ENCODE measurements at places on chromosomes 1 and 21. TPM values are rescaled to one million over a fixed set of nuclear protein-coding genes. Genes with fewer than 3 reads are reported as not detected.

GRCh38 chr1:232805269-232806185, at the start of gene MAP10:
TSS of gene MAP10 (plus strand) at chr1:232805416. CDS start at chr1:232805450, 34 bp downstream.
- DNase-seq, result peak; percentile 79

DNA sequence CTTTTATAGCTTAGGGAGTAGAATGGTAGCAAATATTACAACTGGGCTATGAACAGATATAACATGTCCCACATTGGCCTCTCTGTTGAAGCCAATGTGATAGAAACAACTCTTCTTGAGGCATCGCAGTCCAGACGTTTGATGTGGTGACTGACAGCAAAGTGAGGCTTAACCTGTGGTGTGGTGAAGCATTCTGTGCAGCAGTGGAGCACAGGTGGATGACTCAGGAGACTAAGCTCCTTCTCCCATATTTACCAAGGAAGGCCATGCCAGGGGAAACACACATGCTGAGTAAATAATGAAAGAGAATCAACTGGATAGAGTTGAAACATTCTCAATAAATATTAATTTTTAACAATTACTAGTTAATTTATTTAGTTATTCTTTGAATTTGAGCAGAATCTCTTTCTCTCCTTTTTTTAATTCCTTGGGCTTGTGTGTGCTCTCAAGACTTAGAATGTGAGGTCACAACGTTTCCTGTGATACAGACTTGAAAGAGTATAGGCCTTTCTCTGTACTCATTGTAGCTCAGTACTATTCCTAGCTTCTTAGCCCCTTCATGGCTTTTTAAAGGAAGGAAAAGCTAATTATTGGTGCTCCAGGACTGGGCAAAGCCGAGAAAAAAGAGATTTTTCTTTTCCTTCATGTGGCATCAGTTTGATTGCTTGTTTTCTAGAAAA, 17.6 kb downstream of the CRB1 start:
- no peak for DNase-seq

DNA sequence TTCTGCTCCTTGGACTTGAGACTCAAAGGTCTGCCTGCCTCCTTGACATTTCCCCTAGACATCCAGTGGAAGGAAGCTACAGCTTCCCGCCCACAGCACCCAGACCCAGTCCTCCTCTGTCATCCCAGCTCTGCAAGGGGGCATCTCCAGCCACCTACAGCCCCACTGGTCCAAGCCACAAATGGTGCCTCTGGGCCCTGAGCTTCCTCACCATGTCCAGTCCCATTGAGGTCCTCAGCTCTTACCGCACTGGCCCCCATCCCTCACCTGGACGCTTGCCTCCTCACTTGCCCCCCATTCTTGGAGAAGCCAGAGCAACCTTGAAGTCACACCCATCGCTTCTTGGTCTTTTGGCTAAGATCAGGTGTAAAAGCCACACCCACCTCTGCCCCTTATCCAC, 13.2 kb downstream of the PODN start:
- DNase-seq, result no peak

DNA sequence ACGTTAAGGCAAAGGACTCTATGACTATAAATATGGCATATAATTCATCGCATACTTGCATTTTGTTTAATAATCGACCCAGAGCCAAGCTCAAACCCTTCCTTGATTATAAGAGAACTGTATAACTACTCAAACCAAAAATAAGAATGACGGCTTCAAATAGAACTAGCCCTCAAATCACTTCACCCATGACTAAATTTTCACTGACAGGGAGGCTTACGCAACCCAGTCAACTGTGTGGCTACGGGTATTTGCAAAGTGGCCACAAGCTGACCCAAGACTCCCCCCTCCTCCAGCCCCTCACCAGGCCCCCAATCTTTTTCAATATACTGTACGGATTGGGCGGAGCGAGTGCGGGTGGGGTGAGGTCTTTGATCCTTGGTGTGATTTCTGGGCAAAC, 268.3 kb downstream of the ASTN1 start:
- DNase-seq, result no peak

DNA sequence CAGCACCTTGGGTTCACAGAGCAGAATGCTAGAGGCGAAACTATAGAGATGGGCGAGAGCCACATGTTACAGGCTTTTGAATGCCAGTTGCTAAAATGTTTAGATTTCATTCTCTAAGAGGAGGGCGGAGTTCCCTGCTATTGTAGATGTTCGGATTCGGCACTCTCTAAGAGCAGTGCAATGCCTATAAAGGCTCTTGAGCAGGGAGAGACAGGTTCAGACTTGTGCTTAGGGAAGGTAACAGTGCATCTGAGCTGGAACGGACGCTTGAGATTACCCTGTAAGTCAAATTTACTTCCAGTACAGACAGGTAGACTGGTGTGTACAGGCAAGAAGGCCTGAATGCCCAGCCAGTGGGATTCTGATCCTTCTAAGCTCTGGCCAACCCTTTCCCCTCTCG, 15.3 kb downstream of the LURAP1 start:
- DNase-seq, result no peak

- no peak for DNase-seq
Observed at GRCh38 chr1:30414086-30414850, 309.1 kb downstream of the MATN1 start.

DNA sequence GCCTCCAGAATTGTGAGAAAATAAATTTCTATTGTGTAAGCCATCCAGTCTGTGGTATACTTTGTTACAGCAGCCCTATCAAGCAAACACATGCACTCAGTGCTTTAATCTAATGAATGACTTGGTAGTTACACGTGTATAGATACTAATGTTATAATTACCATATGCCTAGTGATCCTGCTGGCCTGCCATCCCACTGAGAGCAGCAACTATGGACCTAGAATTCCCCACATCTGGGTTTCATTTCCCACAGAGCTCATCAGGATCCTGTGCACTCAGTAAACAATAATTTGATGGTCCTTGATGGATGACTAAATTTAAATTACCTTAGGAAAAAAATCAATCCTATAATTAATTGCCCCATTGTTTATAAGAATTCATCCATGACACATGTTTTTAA, 86.5 kb upstream of the RGS1 start:
- DNase-seq, result no peak

GRCh38 chr1:183735069-183735860, 69.7 kb upstream of the RGL1 start:
- no peak for DNase-seq

DNA sequence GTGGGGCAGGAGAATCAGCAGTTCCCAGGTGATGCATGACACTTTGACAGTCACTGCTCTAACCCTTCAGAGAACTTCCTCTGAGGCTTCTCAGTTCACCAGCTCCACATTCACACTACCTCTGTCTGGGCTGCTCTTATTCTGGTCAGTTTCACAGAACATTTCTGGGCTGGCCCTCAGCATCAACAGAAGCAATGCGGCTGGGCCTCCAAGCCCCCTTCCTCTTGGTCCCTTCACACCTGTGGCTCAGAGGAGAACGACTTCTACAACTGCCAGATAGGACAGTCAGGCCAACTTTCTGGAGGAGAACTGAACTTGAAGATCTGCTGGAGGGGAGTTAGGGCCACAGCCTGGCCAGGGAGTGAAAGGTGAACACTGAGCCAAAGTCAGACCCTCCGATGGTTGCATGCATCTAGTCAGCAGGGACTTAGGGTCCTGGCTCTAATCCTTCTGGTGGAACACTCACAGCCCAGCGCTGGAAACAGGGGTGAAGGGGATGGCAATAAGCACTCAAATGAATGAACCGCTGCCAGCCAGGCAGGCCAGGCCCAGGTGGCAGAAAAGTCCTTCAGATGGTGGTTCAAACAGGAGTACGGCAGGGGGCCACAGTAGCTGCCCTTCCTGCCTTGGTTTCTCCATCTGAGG, 274.1 kb downstream of the FOXD2 start:
- DNase-seq, result no peak

DNA sequence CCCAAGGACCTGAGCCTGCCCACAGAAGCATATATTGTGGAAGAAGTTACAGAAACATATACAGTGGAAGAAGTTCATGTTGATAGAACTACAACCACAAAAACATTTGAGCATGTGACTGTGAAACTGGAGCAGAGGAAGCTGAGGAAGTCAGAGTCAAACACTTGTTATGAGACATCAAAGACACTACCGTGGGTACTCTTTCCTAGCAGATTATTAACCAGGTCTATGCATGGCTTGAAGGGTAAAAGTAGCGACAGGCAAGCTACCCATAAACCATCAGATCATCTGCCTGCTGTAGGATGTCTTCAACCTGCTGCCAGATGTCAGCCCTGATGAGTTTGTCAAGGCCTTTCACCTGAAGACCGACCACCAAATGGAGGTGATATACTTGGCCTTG, 35.8 kb downstream of the IVNS1ABP start:
- no peak for DNase-seq

- no peak for DNase-seq
Observed at GRCh38 chr1:66626261-66626660, 92.3 kb downstream of the SGIP1 start.

- DNase-seq, result no peak
Observed at GRCh38 chr1:70567167-70567566, 156.1 kb downstream of the CTH start.

DNA sequence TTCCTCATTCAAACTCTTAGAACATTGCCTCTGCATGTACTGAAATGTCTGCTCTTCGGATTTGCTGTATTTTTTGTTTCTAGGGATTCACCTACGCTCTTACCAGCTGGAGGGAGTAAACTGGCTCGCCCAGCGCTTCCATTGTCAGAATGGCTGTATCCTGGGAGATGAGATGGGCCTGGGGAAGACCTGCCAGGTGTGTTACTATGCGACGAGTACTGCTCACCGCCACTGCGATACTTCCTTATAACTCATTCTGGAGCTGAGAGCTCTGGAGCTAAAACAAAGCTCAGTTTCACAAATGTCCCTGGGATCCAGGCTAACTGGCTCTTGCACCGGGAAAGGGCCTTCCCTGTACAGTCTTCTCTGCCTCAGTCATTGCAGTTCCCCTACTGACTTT, 10.1 kb downstream of the CHD1L start:
- no peak for DNase-seq

DNA sequence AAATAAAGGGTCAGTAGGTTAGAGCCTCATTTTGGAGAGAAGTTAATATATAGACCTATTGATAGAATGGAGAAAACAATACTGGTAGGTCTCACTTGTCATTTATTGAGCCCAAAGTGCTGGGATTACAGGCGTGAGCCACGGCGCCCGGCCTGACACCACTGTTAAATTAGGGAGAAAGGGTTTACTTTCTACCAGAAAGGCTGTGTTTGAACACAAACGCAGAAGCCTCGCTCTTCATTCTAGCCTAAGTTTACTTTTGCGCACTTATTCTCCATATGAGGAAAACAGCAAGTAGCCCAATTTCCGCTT, 710 bp upstream of the PRPF3 start:
- no peak for DNase-seq

DNA sequence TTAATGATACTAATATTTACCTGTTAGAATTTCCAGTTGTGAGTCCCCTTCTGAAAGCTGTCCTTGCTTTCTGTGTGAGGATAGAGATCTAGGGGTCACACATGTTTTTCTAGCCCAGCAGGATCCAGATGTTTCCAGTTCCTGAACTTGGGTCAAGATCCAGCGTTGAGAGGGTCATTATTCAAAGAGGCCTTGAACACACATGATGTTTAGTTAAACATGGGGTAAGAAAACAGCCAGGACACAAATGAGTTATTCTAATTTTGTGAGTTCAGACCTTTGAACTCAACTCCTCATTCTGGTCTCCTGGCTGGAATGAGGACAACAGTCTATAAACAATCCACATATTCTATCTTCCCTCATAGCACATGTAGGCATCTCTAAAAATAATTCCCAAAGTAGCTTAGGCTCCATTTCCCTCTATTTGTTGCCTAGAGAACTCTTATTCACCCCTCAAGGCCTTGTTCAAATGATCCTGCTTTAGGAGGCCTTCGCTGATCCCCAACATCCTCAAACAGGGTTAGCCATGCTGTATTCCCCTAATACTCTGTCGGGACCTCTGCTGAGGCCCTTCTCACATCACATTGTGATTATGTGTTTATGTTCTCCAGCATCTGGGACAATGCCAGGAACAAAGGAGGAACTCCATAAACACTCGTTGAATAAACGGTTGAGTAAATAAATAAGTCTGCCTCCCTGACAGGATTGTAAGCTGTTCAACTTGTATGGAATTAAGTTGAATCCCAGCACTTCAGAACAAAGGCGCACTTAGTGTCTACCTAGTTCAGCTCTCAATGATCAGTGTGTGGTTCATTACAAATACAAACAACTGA, 15.0 kb upstream of the KCNN3 start:
- DNase-seq, result no peak

GRCh38 chr21:17270229-17270628, 242.6 kb upstream of the CXADR start:
- DNase-seq, result peak; percentile 0

DNA sequence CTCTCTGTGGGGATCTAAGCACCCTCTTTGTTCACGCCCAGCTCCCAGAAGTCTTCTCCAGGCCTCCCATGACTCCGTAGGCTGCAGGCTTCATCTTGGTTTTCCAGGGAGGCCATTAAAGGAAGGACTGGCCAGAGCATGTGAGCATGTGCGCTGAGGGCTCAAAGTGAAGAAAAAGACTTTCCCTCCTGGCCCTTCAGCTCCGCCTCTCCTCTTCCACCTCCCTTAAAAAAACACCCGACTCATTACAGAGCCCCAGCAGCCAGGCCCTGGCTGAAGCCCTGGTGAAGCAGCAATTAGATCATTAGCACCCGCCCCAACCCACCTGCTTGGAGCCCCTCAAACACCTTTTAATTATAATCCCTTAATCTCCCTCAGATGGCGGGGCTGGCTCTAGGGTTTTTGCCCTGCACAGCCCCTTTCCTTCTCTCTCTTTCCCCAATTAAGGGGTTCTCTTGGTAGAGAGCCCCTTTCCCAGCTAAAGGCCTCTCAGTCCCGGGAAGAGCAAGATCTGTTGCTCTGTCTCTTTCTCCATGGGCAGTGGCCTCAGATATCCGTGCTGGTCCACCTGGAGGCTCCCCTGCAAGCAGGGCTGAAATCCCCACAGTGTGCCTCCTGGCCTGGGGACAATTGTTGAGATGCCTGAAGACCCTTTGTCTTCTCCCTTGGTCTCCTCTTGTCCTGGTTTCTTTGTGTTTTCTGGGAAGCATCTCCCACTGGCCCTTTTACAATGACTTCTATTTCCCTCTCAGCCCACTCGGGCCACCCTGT, 30.5 kb downstream of the RHBG start:
- DNase-seq, result no peak

DNA sequence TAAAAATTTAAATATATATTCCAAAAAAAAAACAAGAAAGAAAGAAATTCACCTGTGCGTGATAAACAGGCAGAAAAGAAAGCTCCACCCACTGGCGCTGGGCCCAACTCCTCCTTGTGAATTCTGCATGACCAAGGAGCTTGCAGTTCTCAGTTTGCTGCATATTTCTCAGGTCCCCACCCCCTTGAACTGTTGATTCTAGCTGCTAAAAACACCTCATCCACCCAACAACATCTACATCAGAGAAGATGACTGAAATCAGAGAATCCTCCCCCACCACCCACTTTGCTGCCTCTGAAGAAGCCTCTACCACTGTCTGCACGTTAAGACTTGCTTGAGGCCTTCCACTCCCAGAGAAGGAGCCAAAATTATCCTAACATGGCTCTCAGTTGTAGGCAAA, 104.8 kb downstream of the RGS2 start:
- DNase-seq, result no peak

The FCRL2 gene
- not detected for polyA plus RNA-seq

The SLX9 gene
- polyA plus RNA-seq, result 54.4 TPM

The RNU1-4 gene
- not detected for polyA plus RNA-seq

The ST6GALNAC3 gene
- polyA plus RNA-seq, result not detected

The SH3BGR gene
- polyA plus RNA-seq, result 25.6 TPM

The RASAL2 gene
- 0.46 TPM for polyA plus RNA-seq
